DMS79 treated with DMSO at 0.1 percent for 48 hours (cell line): ENCODE measurements at places on chromosomes 3 and 15.
A peak's percentile ranks its signal among the peaks of the same experiment; 100 is the strongest.

- no peak for DNase-seq
Observed at GRCh38 chr3:193825617-193826016, 232.6 kb downstream of the OPA1 start.

- DNase-seq: no peak
Observed at GRCh38 chr15:34793071-34793470, 2.3 kb downstream of the ACTC1 start.

- no peak for DNase-seq
Observed at GRCh38 chr3:142500211-142500610, 52.4 kb upstream of the XRN1 start.

DNA sequence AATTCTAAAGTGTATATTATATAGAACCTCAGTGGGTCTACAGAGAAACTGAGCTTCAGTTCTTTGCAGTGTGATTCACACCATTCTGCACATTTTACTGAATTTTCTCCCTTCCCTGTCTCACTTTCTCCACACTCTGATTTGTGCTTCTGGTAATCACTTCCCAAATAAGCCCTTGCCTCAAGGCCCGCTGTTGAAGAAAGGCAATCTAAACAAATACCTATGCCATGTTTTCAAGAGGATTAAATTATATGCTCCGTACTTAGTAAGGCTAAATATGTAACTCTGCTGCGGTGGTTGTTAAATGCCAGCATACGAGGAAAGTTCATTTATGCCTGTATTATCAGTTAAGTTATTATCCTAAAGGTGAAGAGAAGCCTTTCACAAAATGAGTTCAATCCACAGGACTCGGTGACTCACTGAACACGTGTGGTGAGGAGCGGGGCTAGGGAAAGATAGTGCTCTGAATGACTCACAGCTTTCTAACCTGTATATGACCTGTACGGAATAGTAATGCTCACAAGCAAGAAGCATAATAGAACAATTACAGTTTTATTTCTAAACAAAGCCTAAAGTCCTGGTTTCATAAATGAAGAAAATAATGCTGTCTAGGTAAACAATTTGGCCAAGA is 25.1 kb downstream of the CNTN6 start:
- DNase-seq: no peak

DNA sequence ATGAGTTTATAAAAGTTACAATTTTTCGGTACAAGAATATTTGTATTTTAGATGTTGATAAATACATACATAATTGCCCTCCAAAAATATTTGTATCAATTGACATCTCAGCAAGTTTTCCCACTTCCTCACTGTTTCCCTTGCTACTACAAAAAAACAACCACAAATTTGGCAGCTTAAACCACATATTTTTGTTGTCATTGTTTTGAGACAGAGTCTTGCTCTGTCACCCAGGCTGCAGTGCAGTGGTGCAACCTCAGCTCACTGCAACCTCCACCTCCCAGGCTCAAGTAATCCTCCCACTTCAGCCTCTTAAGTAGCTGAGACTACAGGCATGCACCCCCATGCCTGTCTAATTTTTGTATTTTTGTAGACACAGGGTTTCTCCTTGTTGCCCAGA is 162.8 kb upstream of the RARB start:
- DNase-seq: no peak

DNA sequence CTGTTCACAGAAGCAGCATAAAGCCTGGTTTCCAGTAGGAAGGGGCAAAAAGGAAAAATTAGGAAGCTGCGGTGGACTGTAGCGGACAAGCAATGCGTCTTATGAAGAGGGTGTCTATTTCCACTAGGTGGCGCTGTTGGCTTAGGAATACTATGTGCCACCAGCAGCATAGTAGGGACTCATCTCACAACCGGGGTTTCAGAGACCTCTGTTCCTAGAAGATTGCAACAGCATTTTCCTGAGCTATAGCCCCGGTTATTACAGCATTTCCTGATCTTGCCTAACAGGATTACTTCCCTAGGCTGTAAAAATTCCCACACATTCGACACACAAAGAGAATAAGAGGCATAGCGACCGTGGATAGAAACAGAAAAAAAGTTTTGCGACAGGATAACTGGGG is 683.0 kb downstream of the TBL1XR1 start:
- no peak for DNase-seq

- no peak for DNase-seq
Observed at GRCh38 chr3:169394316-169394715, 269.2 kb downstream of the MECOM start.

- DNase-seq: no peak
Observed at GRCh38 chr3:12114251-12114650, 44.5 kb downstream of the TIMP4 start.

- no peak for DNase-seq
Observed at GRCh38 chr3:89314454-89315098, 207.2 kb downstream of the EPHA3 start.

DNA sequence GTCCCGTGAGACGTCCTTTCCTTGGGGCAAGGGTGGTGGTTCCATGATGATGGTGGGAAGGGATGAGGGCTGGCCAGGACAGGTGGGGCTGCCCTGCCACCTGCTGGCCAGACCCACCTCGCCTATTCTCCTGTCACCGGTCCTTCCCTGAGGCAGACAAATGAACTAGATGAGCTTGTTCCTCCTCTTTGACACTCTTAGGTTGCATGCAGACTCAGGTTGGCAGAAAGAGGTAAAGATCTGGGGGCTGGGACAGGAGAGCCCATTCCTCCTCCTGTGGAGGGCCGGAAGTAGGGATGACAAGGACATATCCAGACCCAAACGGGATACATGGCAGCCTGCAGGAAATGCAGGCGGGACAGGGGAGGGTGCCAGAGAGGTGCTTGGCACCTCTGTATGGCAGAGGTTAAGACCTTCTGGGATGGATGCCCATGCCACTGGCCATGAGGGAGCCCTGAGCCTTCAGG is 38.6 kb downstream of the ACSBG1 start:
- DNase-seq: peak; percentile 5

GRCh38 chr15:74428970-74429780 is 4.6 kb downstream of the SEMA7A start:
- no peak for DNase-seq

- DNase-seq: no peak
Observed at GRCh38 chr3:154548341-154548740, 118.4 kb upstream of the GPR149 start.

DNA sequence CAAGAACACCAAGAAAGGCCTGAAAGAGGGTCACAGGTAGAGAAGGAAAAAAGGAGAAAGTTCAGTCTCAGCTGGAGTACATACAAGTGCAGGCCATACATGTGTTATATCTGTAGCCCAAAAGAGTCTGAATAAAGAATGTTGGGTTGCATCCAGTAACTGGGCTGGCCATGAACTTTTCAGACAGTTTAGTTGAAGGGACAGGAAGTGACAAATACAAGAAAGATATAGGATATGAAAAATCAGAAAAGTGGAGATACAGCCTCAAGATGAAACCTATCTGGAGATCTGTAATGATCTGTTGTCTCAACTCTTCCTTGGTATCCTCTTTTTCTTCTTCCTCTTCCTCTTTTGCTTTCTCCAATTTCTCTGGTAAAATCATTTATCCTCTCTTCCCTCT is 671.7 kb downstream of the MECOM start:
- DNase-seq: no peak

GRCh38 chr3:124260206-124260915 is 268.4 kb upstream of the ROPN1 start:
- peak; percentile 49 for DNase-seq

GRCh38 chr3:193701953-193702635 is 109.1 kb downstream of the OPA1 start:
- DNase-seq: peak; percentile 20

- DNase-seq: no peak
Observed at GRCh38 chr3:182892226-182892625, 88.1 kb downstream of the DCUN1D1 start.

DNA sequence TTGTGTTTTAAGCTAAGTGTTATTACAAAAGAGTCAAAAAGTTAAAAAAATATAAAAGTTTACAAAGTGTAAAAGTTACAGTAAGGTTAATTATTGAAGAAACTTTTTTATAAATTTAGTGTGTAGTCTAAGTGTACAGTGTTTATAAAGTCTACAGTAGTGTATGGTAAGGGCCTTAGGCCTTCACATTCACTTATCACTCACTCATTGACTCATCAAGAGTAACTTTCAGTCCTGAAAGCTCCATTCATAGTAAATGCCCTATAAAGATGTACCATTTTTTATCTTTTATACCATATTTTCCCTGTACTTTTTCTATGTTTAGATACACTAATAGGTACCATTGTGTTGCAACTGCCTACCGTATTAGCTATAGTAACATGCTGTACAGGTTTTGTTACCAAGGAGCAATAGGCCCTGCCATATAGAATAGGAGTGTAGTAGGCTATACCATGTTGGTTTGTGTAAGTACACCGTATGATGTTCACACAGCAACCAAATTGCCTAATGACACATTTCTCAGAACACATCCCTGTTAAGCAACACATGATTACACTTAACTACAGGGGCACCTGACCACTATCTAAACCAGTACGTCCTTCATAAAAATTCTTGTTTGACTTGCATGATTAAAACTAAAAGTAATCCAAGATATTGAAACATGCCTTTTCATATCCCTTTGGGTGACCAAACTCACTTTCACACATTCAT is 17.2 kb downstream of the RAD18 start:
- DNase-seq: no peak

- no peak for DNase-seq
Observed at GRCh38 chr3:31129241-31129640, 234.8 kb upstream of the GADL1 start.

- no peak for DNase-seq
Observed at GRCh38 chr15:77023576-77024272, 28.8 kb downstream of the PSTPIP1 start.

DNA sequence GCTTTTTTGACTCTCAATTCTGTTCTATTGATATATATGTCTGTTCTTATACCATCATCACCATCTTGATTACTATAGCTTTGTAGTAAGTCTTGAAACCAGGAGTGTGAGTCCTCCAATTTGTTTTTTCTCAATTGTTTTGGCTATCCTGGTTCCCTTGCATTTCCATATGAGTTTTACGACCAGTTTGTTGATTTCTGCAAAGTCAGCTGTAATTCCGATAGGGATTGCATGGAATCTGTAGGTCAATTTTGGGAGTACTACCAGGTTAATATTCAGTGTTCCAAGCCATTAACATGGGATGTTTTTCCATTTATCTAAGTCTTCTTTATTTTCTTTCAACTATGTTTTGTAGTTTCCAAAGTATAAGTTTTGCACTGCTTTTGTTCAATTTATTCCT is 27.0 kb downstream of the PGBD4 start:
- DNase-seq: no peak

DNA sequence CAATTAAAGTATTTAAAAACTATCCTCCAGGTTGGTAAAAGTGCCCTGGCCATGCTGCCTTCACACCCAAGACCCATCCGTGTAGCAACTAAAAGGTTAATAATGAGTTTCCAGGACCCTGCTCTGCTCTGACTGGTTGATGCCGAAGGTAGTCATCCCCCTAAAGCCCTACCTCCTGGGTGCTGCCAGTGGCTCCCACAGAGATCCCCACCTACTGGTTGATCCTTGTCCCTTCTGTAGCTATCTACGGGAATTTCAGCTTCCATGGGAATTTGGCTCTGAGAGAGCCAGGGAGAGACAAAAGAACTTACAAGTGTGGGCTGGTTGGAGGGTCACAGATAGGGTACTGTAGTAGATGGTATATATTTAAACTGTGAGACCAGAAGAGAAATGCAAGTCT is 110.6 kb upstream of the NANOGP8 start:
- no peak for DNase-seq

GRCh38 chr3:108407886-108408285 is 102.5 kb downstream of the MYH15 start:
- DNase-seq: no peak

DNA sequence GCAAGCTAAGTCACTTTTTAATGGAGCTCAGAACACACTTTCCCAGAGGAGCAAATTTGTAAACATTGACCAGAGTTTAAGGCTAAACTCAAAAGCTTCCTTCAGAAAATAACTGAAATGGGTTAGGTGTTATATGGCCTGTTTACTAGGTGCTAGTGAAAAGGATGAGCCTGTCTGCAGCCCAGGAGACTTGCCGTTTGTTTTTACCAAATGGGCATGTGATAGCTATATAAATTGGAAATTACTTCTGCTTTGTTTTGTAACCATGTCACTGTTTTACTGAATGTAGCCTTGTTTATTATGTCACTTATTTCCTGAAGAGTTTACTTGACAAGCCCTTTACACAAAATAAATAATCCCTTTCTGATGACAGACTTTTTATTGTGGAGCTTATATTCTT is 109.4 kb upstream of the THSD4 start:
- DNase-seq: no peak

DNA sequence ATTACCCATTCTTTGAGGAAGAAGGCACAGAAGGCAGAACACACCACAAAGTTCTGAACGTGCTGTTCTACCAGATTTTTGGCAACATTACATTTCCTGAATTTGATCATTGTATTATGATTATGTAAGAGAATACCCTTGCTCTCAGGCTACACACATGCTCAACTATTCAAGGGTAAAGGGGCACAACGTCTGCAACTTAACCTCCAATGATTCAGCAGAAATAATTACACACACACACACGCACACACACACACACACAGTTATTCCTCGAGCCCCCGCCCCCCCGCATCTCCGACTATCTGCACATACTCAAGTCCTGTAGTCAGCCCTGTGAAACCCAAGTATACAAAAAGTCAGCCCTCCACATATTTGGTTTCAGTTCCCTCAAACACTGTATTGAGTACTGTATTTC is 26.8 kb downstream of the RPN1 start:
- DNase-seq: no peak

- no peak for DNase-seq
Observed at GRCh38 chr15:38205526-38206272, 46.9 kb upstream of the SPRED1 start.

- DNase-seq: peak; percentile 62
Observed at GRCh38 chr15:40928821-40929659, at the start of gene DLL4. DLL4 (plus strand) TSS chr15:40929340; CDS start chr15:40929669, 329 bp downstream.

DNA sequence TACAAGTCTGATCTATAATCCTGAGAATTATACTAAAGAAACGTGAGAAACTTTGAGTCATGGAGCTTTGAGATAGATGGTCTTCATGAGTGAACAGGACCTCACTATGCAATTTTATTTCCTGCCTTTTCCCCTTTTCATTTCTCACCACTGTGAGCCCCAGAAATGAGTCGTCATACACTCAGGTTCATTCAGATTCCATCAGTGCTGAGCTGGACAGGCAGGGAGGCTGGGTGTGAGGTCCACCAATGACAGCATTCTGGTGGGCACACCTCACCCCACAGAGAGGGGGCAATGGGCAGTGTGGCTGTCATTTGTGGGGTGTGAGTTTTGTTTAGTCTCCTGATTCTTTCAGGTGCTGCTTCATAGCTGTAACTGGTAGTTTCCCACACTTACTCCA is 16.9 kb downstream of the TIGIT start:
- no peak for DNase-seq

DNA sequence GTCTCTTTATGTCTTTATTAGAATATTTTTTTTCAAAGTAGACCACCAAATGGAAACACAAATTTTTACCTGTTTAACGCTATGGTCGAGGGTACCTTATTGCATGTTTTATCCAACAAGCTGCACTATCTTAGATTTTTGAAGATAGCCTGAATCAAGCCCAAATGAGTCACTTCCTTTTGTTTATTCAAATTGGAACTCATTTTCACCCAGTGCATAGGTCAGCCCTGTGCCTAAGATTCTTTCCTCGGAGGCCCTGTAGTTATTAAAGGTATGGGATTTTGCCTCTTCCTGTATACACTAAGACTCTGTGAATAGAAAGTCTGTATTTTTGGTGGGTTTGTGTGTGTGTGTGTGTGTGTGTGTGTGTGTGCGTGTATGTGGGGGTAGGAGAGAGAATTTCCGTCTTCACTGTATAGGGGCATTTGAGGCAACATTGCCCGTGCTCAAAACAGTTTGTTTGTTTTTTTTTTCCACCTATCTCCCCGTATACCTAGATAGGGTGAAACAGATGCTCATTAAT is 358.0 kb upstream of the CADM2 start:
- no peak for DNase-seq

GRCh38 chr15:36472672-36473071 is 106.8 kb upstream of the CDIN1 start:
- no peak for DNase-seq
